Renal pelvis (tissue), 12 donors: ENCODE measurements at places on chromosomes 6 and 20. TPM values are rescaled to one million over a fixed set of nuclear protein-coding genes. Genes with fewer than 3 reads are reported as not detected.
A peak's percentile ranks its signal among the peaks of the same experiment; 100 is the strongest.

MAS1 gene
- polyA plus RNA-seq = 0.04 TPM

CALHM5 gene
- polyA plus RNA-seq = 3.4 TPM

DNA sequence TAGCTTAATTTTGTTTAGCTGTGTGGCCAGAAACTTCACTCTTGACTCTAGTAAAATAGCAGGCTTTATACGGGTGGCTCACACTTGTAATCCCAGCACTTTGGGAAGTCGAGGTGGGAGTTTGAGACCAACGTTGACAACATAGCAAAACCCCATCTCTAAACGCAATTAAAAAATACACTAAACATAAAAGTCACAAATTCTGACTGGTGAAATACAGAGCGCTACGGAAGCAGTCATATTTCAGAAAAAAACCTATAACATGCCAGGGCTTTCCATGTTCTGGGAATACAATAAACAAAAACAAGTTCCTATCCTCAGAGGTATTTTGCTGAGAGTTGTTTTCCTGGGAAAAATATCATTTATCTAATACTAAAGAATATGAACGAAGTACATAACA is 24.8 kb upstream of the ZSCAN23 start:
- no peak for DNase-seq

DNA sequence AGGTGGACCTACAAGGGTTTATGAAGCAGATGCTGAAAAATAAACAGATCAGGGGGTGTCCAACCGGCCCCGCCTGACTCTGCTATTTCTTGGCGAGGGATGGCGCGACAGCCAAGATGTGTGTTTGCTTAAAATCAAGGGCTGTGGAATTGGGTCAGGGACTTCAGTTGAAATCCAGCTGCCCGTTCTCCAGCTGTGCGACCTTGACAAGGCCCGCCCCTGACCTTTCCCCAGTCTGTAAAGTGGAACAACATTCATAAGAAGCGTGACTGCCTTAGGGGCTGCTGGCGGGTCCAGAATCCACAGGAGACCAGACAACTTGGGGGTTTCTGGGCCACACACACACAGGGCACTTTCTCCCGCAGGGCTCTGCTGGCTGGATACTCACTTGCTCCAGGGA is 517.5 kb downstream of the PREX1 start:
- DNase-seq = no peak

- DNase-seq = no peak
Measured at GRCh38 chr6:47084610-47085009, 42.5 kb upstream of the ADGRF1 start.

GRCh38 chr6:144036064-144036834 is 28.2 kb upstream of the PLAGL1 start:
- no peak for DNase-seq

- DNase-seq = no peak
Measured at GRCh38 chr20:33125983-33126382, 42.0 kb upstream of the BPIFA2 start.

DNA sequence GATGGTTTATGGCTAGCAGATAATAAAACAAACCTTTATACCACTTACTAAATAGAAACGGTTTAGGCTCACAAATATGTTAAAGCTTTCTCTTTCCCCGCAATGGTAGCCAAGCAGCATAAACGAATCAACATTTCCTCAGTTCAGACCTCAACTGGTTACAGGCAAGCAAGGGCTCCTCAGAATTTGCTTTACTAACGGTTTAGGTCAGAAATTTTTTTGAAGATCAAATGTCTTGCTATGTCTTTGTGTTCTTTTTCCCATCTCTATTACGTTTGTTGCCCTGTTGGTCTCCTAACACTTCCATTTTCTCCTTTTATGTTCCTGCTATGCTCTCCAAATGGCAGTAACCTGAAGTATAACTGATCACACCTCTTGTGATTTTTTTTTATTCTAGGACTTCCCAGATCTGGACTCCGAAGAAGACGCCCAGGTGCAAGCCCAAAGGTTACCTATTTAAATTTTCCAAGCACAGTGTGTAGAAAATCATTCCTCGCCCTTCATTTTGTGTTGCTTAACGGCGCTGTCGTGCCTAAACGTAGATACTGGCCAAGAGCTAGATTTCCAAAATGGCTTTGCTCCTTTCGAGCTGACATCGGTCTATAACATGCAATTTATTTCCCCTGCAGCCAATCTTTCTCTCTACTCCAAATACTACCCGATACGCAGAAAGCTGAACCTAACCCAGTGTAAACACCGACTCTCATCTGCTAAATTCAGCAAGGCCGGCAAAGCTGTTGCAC is 717 bp upstream of the ASF1A start:
- peak; percentile 79 for DNase-seq

DNA sequence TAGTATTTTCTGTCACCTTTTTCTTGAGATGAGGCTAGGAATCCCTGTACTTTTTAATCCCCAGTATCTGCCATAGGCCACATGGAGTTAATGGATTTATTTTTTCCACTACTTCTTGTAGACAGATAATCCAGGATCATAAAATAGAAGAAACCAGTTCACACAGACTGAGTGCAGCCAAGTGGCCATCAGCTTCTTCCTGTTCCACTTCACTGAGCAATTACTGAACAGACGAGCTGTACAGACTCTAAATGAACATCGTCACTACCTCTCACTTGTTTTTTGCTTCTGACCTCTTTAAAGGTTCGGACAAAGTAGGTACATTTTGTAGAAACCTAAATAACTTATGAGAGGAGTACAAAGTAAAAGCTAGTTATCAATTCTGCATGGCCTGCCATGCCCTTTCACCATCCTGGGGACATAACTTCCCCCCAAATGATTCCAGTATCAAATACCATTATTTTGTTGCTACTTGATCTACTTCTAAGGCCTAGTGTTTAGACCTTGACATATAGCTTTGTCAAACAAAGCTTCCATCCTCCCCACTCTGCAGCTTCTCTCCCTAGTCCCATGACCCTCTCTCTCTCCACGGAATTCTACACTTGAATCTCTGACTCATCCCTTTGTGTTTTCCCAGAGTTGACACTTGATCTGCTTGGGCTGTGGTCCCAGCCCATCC is 34.4 kb upstream of the ARHGAP18 start:
- peak; percentile 27 for DNase-seq
